Retina (tissue), 1 donor: ENCODE measurements at places on chromosomes 7 and 10.

- DNase-seq = no peak
Measured at GRCh38 chr7:31284106-31284505, 56.4 kb downstream of the NEUROD6 start.

GRCh38 chr7:42035210-42035609 is 201.8 kb downstream of the GLI3 start:
- no peak for DNase-seq

DNA sequence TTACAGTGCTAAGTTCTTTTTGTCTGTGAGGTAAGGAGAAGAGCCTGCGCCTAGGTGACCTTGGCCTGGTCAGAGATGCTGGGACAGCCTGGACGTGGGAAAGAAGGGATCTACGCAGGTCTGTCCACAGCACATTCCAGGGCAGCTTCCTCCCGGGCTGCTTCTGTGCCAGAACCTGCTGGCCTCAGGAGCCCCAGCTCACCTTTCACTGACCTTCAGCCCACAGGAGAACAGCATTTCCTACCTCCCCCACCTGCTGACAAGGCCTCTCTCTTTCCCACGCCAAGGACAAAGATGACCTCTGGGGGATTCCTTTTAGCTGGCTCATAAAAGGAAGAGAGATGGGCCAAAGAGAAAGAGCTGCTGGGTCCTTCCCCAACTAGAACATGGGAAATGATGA is 260.6 kb downstream of the KCNMA1 start:
- DNase-seq = no peak

- no peak for DNase-seq
Measured at GRCh38 chr10:49180444-49180860, 7.7 kb downstream of the TMEM273 start.
